ENCODE measurements at places on chromosomes 12 and 14.

GRCh38 chr14:61476105-61476753 lies 154.8 kb downstream of the PRKCH start:
- DNase-seq = no peak

DNA sequence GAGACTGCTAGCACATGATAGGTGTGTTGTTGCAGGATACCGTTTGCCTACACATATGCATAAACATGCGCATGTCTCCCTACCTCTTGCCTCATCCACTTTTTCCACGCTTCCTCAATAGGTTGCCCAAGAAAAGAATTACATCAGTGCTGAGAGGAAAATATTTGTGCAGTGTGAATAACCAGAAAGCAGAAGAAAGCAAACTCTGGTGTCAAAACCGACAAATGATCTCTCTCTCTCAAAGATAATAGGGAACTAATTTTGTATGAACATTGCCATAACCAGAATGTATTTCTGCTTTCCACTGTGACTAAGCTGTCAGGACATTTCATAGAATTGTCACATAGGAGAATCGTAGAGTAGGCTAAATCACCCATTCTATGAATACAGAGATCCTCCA lies 1.3 kb downstream of the CLEC7A start:
- no peak for DNase-seq

- no peak for DNase-seq
These were observed 30.0 kb downstream of the SLC38A1 start for GRCh38 chr12:46238821-46239220.

- DNase-seq = no peak
These were observed 16.0 kb downstream of the FNTB start for GRCh38 chr14:65002586-65003210.

DNA sequence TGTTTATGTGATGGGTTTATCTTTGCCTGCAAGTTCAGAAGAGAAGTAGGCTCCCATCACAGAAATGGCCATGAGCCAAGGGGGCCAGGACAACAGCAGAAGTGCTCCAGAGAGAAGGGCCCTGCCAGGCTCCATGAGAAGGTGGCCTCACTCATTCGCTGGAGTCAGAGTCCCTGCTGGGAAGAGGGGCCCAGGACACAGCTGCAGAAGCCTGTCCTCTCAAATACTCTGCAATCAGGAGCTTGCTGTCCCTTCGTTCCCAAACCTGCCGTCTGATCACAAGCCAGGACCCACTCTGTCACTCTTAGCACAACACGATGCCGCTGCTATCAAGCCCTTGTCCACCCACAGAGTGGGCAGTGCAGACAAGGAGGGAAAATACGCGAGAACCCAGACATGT lies 306.2 kb upstream of the FKBP4 start:
- DNase-seq = no peak

GRCh38 chr12:47740606-47741339 lies 15.5 kb upstream of the ENDOU start:
- no peak for DNase-seq

GRCh38 chr12:53952871-53953734 lies 1.6 kb upstream of the HOXC12 start:
- no peak for DNase-seq

DNA sequence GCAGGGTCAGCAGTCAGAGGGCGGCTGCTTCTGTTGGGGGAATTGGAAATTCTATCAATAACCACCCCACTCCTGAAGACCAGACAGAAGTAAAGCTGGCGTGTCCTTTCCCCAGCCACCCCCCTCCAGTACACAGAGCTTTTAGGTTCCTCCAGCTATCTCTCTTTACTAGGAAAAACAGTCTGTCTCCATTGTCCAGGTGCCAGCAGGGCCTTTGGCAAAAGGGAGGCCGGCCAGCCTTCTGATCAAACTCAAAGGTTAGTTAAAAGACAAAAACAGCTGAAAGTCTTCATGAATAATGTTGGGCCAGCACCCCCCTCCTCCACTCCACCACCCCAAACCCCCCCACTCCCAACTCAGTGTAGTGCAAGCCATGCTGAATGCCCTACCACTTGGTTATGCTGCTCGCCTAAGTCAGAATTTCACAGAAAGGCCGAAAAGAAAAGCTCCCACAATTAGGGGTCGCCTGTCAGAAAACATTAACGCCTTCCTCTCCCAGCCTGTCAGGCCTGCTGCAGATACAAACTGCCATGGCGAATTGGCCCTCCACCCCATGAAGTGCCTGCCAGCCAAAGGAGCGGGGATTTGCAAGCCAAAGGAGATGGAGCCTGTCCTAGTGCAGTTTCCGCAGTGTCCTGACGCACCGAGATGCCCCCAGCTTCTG lies 8.9 kb downstream of the ASCL1 start:
- no peak for DNase-seq

All from activated CD8-positive, alpha-beta memory T cell treated with anti-CD3 and anti-CD28 coated beads for 4 hours (primary cell).